ENCODE measurements at places on chromosomes 12 and 14.

DNA sequence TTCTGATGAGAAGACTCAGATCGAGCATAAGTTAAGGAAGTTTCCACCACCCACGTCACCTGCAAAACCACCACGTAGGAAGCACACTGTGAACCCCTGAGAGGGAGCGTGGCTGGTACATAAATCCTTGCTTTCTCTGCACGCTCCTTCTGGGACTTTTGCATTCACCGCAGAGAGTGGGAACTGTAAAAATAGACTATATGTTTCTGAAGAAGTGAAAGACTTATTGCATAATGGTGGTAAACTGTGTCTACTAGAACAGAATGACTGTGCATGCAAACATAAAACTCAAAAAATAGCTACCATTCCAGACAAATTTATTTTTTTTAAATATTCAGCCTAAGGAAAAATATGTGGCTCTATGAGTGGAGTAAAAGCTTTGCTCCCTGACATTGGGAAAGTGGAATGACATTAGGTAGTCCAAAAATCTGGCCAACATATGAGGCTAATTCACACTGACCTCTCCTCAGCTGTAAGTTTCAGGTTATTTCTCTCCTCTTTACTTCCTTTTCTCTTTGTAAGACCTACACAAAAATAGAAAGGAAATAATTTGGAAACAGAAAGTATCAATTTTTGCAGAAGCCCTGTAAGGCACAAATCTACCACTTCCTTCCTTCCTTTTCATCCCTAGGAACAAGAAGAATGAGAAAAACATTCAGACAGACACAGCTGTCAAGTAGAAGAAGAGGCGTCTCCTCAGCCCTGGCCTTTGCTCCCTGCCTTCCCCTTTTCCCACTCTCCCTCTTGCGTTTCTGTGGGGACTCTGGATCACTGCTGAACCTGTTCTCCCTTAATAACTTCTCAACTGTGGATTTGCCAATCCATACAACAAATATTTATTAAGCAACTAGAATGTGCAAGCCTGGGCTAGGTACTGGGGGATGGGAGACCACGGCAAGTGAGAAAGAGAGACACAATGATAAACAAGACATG is 264.3 kb upstream of the FOXN3 start:
- no peak for DNase-seq

GRCh38 chr14:99099051-99099787 is 172.8 kb downstream of the BCL11B start:
- no peak for DNase-seq

GRCh38 chr12:87585882-87586557 is 443.2 kb downstream of the C12orf50 start:
- DNase-seq = no peak

- DNase-seq = no peak
These were observed 1.5 kb downstream of the LGR5 start for GRCh38 chr12:71440763-71441748.

GRCh38 chr12:45273717-45274271 is 57.9 kb downstream of the ANO6 start:
- no peak for DNase-seq

DNA sequence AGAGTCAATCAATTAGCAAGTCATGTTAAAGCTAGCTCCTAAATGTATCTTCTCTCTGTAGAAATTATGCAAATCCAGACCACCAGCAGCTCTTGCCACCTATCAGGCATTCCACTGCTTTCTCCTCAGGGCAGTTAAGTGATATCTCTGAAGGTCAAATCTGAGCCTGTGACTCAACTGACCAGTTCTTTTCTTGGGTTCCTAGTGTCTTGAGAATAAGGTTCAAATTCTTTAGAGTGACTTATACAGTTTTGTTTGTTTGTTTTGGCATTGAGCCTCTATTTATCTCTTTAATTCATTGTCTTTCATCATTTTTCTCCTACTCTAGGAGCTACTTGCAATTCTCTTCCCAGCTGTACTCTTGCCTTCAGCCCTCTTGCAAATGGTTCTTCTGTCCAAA is 2.5 kb upstream of the LRIG3 start:
- no peak for DNase-seq

DNA sequence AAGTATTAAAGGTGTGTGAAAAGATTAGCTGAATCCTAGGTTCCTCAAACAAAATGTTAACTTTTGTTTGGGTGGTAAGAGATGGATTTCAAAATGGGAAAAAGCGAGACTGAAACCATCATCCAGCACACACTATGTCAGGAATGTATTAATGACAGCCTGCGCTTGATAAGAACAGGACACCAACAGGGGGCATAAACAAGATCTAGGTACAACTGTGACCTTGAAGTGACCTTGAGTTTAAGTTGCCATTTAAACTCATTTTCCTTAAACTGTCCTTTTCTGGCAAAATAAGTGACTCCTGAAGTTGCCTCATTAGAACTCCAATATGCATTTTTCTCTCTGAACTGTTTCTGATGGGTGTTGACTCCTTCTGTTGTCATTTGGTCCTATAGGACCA is 17.1 kb downstream of the PRKCH start:
- no peak for DNase-seq

GRCh38 chr14:75417674-75418073 is 10.1 kb upstream of the JDP2 start:
- DNase-seq = no peak

DNA sequence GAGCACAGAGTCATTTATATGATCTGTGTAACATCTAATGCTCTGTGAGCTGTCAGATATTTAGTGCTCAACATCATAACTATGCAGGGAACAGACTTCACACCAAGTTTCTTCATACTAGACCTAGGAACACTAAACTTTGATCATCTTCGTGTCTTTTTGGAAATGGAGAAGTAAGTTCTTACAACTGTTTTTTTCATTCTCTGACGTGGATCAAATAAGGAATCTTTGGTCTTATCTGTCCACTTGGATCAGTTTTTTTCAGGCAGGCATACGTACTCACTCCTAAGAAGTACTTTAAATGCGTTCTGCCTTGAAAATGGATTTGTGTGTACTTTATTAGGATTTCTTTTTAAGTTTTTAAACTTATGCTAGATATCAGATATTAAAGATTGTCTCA is 191.0 kb downstream of the FBXL14 start:
- no peak for DNase-seq

- DNase-seq = no peak
These were observed 23.7 kb upstream of the SERPINA6 start for GRCh38 chr14:94346841-94347240.

DNA sequence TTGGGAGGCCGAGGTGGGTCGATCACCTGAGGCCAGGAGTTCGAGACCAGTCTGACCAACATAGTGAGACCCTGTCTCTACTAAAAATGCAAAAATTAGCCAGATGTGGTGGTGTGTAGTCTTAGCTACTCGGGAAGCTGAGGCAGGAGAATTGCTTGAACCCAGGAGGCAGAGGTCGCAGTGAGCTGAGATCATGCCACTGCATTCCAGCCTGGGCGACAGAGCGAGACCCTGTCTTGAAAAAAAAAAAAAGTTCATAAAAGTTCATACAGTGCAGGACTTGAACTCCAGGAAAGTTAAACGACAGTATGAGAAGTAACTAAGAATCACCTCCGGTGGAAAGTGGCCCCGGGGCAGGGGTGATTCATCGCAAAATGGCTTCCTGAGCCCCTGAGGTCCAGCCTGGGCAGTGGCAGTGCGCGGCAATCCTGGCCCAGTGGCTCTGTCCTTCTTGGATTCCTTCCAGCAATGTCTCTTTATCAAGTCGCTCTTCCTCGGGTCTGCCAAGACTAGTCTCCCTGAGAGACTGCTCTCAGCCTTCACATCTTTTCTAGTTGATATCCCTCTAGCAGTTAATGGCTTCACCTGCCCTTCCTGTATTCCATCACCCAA is 16.7 kb upstream of the MAP1LC3B2 start:
- DNase-seq = no peak

DNA sequence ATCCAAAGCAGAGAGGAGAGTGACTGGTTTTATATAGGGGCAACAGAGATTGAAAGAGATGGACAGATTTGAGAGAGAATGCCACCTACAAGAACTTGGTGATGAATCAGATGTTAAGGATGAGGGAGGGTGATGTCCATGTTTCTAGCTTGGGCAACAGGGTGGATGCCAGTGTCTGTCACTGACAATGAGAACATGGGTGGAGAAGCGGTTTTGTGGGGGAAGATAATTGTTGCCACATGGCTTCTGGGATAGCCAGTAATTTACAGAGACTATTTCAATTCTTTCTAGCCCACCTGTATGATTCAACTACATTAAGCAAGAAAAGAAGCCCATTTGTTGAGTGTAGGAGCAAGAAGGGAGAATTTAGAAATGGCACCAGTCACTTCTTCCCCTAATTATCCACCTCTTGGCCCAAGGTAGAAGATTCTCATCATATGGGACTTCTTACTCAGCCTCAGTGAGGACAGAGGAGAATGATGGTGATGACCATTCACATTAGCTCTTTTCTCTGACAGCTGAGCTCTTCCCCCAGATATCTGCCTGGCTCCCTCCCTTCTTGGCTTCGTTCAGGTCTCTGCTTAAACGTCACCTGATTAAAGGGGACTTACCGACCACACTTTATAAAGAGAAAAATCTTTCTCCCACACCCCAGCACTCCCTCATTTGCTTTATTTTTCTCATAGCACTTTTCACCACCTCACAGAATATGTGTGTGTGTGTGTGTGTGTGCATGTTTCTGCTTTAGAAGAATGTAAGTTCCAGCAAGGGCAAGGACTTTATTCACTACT is 117.8 kb downstream of the DUSP6 start:
- DNase-seq = no peak

- DNase-seq = no peak
These were observed 39.6 kb downstream of the CCDC85C start for GRCh38 chr14:99564256-99564925.

DNA sequence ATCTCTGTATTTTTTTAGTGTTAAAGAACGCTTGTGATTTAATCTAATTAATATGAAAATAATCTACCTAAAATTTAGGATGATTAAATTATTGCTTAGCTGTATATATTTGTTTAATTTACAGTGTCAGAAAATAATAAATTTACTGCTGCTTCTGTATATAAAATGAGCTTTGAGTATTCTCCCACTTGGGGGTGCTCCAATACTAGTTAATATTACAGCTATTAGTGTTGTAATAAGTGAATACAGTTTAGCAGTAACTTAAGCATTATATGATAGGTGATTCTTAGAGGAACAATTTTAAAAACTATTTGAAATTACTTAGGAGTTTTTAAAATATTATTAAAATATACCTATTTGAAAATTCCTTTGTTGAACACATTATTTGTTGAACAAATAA is 62.2 kb downstream of the PAPOLA start:
- DNase-seq = no peak

DNA sequence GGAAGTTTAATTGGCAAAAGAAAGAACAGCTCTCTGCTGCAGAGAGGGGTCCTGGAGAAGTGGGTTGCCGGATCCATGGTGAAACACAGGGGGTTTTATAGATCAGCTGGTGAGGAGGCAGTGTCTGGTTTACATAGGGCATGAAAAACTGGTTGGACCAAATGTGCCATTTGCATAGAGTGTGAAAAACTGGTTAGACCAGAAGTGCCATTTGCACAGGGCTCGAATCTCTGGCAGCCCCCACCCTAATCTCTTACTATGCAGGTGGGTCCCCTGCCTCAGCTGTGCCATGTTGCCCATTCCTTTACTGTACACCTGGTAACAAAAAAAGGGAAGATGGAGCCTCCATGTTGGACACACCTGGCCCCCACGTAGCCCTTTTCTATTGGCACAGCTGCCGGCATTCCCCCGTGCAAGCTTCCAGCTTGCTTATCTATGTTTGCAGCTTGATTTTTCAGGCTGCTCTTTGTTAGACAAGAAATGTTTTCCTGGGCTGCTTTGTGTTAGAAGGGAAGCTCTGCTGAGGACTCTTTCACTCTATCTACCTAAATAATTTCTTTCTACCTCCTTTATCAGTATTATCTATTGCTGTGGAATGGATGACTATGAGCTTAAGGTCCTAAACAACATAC is 61.1 kb upstream of the TMEM132D start:
- no peak for DNase-seq

DNA sequence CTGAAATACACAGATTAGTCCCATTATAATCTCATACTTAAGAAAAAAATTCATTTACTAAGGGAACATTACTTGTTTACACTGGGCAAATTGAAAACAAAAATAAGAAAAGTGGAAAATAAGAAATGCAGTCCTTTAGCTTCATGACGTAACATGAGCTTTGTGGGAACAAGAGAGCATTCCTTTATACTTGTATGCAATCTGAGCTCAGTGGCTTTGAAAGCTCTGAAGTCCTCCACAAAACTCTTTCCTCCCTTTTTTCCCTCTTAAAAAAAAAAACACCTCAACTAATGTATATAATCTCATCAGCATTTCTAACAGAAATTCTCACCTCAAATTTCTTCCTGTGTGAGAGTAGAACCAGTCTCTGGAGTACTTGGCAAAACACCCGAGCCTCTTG is 76.9 kb upstream of the OTX2 start:
- DNase-seq = no peak

DNA sequence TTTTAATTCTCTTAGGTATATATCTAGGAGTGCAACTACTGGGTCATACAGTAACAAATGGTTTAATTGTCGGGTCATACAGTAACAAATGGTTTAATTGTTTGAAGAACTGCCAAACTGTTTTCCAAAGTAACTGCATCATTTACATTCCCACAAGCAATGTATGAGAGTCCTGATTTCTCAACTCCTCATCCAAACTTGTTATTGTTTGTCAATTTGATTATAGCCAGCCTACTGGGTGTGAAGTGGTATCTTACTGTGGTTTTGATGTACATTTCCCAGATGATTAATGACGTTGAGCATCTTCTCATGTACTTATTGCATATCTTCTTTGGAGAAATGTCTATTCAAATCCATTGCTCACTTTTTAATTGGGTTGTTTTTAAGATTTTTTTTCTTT is 67.6 kb upstream of the CFL2 start:
- DNase-seq = no peak

DNA sequence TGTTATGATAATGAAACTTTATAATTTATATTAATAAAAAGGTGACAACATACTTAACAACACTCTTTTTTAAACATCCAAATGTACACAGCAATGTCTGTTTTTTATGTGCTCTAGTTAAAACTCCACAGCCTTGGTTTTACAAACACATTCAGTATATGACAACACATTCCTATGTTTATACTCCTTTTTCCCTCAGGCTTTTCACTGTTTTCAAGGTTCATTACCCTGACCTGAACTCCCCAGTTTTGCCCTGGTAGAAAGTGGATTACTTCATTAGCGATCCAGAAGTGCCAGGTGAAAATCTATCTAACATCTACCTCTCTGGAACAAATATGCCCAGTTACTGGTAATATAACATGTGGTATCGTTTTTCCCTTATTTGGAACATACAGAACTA is 340.2 kb upstream of the DDHD1 start:
- no peak for DNase-seq

GRCh38 chr12:127257366-127257935 is 1009.5 kb upstream of the TMEM132C start:
- no peak for DNase-seq
